ENCODE measurements at places on chromosomes 6 and 20.
A peak's percentile ranks its signal among the peaks of the same experiment; 100 is the strongest.

DNA sequence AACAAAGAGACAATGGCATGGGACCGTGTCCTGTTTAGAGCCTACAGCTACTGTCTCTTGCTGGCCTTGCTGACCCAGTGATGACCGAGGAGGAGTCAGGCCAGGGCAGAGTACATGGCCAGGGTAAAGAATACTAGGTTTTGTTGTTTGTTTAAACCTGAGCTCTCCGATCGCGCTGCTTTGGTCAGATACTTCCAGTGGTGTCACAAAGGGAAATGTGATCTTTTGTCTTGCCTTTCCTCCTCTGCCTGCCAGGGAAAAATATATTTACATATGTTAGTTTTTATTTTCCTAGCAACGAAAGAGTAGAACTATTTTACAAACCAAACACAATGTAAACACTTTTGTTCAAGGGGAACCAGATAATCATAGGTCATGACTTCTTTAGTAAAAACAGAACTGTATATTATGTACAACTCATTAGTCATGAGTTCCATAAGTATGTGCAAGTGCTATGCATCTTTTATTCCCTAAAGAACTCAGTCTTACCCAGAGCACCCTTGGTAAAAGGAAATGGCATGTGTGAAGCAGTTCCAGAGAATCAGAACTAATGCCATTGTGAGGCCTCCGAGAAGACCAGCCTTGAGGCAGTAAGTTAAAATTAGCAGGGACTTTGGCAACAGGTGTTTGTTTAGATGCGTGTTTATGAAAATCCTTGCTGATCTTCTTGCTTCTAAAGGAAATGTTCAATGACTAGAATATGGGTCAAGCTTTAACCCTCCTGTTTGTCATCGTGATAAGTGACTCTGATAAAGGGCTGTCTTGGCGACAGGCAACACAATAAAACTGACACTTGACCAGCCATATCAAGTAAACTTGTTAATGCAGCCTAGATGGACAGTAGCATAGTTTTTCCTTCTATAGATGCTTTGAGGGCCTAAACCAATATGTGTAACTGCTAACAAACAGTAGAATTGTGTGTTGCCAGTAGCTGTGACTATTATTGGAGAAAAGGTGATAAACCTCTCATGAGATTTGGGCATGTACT is 204.6 kb downstream of the NKAIN2 start:
- no peak for DNase-seq

- no peak for DNase-seq
Measured at GRCh38 chr6:110358553-110359160, 508 bp upstream of the METTL24 start.

GRCh38 chr6:16721977-16722376 is 39.3 kb downstream of the ATXN1 start:
- DNase-seq = no peak

DNA sequence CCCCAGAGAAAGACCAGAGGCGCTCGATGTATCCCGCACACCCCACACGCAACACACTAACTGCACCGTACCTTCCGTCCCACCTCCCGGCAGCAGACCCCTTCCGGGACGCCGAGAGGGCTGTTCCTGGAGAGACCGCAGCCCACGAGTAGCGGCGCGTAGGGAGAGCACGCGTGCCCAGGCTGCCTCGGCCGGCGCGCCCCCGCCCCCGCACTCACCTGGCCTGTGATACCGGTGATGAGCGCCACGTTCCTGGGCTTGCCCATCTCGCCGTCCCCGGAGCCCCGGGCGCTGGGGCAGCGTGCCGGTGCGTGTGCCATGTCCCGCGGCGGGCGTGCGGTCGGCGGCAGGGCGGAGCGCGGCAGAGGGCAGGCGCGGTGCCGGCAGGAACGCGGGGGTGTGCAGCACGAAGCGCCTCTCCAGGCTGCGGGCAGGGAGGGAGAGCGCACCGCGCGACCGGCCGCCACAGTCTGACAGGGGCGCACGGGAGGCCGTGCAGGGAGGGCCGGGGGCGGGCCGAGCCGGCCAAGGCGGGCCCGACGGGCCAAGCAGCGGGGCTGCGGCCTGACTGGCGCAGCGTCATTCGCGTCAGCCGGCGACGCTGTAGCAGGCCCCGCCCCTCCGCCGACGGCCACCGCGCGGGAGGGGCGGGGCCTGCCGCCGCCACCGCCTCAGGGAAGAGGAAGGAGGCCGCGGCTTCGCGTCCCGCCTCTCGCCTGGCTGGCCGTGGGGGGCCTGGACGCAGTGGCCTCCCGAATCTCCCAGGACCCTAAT is at the start of gene GMDS:
GMDS (minus strand) TSS at position 503 of the 774 bp plus-strand sequence.
- DNase-seq = peak; percentile 78

GRCh38 chr6:12419631-12420272 is 129.6 kb downstream of the EDN1 start:
- DNase-seq = no peak

GRCh38 chr20:34829191-34829590 is 3.7 kb upstream of the NCOA6 start:
- no peak for DNase-seq

DNA sequence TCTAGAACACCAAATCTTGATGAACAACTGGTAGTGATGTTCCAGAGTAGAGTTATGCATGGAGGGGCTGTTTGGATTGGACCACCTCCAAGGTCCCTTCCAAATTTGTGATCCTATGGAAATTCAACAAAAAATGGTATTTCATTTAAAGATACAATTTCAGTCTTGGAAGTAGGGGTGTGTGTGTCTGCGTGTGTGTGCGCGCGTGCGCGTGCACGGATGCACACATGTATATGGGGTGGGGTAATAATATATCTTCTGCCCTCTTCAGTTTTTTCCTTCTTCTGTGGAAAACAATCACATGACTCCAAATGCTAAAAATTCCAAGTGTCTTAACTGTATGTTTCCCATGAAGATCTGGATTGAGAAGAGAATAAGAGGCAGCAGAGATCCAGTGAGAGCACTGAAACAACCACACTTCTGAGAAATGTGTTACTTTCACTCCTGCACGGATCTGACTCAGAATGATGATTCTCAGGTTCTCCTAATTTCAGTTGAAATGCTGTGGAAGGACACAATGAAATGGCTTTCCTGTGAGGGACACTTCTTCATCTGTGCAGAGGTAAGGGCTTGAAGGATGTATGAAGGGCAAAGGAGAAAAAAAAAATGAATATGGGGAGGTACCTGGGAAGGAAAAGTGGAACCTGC is 10.6 kb upstream of the IL17F start:
- no peak for DNase-seq

- DNase-seq = no peak
Measured at GRCh38 chr6:154350293-154350692, 6.3 kb downstream of the IPCEF1 start.

Measured in central memory CD4-positive, alpha-beta T cell (primary cell).